HT-29 (cell line): ENCODE measurements at places on chromosomes 12 and 14.

GRCh38 chr14:75559045-75559444 lies 19.4 kb upstream of the FLVCR2 start:
- no peak for DNase-seq

DNA sequence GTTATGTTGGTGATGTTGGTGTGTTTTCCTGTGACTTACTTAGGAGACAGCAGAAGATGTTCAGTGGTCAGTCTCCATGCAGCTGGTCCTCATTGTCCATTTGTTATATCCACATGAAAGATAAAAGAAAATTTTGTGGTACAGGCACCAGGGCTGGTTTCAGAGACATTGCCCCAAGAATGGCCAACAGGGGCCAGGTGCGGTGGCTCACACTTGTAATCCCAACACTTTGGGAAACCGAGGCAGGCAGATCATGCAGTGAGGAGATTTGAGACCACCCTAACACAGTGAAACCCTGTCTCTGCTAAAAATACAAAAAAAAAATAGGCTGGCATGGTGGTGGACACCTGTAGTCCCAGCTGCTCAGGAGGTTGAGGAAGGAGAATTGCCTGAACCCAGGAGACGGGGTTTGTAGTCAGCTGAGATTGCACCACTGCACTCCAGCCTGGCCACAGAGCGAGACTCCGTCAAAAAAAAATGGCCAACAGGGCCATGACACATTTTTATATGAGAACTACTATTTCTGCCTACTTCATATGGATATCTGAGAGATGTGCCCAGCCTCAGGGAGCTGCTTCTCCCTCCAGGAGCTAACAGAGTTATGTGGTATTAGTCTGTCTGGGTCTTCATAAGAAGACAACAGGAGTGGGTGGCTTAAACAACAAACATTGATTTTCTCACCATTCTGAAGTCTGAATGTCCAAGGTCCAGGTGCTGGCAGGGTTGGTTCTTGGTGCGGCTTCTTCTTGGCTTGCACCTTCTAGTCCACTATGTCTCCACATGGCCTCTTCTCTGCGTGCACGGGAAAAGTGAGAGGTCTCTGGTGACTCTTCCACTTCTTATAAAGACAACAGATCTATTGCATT lies 821.7 kb downstream of the TMEM121 start:
- DNase-seq = no peak

DNA sequence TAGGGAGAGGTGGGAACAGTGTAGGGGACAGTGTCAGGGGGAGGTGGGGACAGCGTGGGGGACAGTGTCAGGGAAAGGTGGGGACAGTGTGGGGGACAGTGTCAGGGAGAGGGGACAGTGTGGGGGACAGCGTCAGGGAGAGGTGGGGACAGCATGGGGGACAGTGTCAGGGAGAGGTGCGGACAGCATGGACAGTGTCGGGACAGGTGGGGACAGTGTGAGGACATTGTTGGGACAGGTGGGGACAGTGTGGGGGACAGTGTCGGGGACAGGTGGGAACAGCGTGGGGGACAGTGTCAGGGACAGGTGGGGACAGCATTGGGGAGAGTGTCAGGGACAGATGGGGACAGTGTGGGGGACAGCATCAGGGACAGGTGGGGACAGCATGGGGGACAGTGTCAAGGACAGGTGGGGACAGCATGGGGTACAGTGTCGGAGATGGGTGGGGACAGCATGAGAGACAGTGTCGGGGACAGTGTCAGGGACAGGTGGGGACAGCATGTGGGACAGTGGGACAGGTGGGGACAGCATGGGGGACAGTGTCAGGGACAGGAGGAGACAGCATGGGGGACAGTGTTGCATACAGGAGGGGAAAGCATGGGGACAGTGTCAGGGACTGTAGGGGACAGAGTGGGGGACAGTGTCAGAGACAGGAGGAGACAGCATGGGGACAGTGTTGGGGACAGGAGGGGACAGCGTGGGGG lies 139.0 kb downstream of the TMEM121 start:
- DNase-seq = no peak

DNA sequence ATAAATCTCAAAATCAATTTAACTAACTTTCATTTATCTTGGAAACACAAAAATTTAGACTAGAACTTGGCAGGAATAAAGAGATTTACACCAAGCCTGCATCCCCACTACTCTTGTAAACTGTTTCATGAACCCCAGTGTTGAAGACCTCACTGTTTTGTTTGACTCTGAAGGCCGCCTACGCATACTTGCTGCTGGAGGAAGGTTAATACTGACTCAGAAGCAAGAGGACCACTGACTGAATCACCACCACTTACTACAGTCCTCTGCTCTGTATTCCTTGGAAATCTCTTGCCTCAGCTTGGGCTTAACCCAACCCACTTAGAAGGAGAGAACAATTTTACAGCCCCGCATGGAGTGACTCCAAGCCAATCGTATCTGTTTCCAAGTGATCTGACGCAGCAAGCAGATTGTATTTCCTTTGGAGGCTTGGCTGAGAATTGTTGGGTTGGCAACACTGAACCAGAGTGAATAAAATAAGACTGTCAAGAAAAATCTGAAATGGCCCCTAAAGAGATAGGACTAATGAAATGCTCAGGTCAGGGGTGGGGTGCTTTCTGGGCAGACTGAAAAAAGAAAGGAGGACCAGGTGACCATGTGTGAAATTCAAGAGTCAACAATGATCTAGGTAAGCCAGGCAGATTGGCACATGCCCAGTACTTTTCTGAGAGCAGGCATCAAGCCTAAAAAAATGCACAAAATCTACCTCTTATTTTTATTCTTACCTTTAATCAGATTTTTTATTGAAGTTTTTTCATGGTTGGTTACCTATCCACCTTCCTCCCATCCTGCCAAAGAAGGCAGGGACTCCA lies 248.6 kb downstream of the ZFP36L1 start:
- DNase-seq = no peak

DNA sequence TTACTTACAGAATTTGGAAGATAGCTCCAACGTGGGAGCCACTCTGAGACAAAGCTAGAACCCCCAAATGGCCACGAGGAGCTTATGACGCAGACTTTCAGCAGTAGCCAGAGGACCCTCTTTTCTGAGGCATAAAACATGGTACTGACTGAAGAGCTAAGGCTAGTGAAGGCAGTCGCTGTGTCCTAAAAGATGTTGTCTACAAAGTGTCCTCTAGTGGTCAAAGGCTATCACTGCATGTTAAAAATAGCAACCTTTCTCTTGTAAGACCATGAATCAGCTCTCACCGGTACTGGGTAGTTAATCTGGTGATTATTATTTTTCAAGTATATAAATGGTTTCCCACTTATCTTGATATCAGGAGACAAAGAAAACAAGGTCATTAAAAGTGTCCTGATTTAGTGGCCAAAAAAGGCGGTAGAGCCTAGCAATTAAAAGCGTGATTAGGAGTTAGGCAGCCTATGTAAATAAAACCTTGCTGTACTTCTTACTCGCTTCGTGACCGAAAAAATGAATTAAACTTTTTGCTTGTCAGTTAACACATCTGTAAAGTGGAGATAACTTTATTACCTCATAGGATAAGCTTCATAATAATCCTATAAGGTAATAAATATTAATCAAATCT lies 47.0 kb upstream of the LGR5 start:
- DNase-seq = peak; percentile 78

GRCh38 chr12:64931981-64932380 lies 107.5 kb downstream of the TBC1D30 start:
- DNase-seq = no peak
